ENCODE measurements at places on chromosomes 6 and 20.
A peak's percentile ranks its signal among the peaks of the same experiment; 100 is the strongest.

DNA sequence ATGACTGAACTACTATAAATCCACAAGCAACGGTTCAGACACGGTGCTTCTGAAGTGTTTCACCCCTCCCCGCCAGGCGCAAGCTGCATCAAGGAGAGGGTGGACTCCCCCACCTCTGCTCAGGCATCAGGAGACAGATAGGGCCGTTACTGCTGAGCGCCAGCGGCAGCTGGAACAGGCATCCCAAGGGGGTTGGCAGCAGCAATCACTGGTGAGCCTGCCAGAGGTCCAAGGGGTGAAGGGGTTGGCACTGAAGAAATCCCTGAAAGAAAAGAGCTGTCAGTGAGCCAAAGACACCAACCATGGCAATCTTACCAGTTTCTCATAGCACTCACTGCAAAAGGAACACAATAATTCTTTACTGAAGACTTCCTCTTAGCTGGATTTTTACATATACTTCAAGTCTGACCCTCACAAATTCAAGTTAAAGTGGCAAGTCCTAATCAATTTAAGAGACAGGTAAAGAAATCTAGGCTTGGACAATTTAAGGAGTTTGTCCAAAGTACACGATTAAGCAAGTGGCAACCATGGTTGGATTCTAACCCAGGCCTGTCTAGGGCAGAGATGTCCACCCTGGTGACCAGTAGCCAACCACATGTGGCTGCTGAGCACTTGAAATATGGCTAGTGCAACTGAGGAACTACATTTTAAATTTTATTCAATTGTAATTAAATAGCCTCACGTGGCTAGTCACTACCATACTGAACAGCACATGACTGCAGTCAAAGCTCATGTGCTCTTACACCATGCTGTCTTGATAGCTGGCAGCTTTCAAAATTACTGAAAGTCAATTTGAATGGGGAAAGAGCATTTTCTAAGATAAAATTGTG, 21.7 kb upstream of the TBC1D20 start:
- DNase-seq = no peak

DNA sequence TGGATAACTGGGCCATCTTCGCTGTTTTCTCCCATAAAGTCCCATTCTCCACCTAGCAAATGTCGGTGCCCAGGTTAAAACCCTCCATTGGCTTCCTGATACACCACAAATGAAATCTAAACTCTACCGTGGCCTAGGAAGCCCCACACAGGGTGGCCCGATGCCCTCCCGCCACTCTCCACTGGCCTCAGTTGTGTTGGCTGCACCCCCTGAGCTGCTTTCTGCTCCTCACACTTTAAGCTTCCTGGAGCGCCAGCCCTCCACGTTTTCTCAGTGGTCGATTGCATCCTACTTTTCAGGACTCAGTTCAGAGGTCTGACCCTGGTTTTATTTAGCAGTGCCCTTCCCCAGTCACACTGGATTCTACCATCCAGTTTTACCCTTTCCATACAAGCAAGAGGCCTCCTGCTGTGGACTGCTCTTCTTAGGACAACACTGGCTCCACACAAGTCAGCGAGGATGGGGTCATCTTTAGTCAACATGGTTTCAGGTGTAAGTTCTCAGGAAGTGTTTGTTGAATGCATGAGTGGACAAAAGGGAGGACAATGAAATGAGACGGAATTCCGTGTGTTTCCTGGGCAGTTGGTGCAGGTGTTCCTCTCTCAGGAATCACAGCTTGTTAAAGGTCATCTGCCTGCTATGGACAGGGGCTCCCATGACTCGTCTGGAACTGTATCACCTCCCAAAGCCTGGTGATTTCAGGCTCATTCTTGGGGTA, 124.1 kb downstream of the SULF2 start:
- no peak for DNase-seq

GRCh38 chr6:27188061-27188884, 59.2 kb upstream of the PRSS16 start:
- peak; percentile 17 for DNase-seq

DNA sequence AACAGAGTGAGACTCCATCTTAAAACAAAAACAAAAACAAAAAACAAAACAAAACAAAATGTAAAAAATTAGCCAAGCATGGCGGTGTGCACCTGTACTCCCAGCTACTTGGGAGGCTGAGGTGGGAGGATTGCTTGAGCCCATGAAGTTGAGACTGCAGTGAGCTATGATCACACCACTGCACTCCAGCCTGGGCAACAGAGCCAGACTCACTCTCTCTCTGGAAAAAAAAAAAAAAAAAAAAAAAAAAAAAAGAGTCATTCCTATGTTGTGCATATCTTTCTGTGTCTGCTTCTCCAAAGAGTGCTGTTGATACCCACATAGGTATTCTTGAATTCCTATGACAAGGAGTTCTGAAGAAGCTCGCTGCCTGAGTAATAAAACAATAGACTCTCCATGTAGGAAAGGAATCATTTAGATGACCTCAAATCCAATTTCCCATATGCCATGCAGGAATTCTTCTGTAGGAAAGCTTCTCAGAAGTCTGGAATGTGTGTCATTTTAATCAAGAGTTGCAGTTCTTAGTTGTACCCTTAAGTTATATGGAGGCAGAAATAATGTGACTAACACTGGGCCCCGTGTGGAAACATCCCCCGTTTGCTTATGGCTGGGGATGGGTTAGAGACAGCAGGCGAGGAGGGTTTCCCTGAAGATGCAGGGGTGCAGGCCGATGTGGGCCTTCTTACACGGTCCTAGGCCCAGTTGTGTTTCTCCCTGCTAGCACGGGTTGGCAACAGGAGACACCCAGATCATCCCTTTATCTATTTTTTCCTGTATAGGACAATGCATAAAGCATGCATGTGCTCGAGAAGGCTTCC, 79.4 kb downstream of the ZDHHC14 start:
- no peak for DNase-seq

GRCh38 chr6:21587179-21587960, 6.2 kb upstream of the SOX4 start:
- peak; percentile 21 for DNase-seq

Measured in effector memory CD8-positive, alpha-beta T cell (primary cell).